ENCODE measurements at places on chromosomes 2 and 18.

DNA sequence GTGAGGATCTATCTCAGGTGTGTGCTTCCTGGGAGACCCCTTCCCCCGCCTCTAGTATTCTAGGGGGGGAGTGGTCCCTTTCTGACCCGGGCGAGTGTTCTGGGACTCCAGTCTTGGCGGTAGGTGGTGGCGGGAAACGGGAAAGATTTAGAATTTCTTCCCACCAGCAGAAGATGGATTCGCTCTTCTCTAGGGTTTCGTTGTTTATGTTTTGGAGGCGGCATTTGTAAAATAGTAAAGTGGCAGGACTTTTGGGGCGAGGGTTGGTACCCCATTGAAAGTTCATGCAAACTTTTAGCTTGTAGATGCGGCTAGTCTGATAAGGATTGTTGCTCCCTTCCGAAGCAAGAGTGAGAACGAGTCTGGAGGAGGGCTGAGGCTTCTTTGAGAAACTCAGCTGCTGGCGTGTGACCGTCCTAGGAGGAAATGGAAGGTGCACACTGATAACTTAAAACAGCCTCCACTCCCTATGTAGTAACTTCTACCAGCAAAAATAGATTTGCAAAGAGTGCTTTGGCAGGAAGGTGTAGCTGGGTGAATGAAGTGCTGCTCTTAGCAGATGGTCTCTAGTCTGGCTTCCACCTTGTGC is 412 bp downstream of the GPD2 start:
- peak; percentile 6 for DNase-seq

- DNase-seq: no peak
These were observed 216.1 kb upstream of the THUMPD2 start for GRCh38 chr2:39995005-39995737.

- DNase-seq: no peak
These were observed 52.7 kb downstream of the CMPK2 start for GRCh38 chr2:6812857-6813530.

DNA sequence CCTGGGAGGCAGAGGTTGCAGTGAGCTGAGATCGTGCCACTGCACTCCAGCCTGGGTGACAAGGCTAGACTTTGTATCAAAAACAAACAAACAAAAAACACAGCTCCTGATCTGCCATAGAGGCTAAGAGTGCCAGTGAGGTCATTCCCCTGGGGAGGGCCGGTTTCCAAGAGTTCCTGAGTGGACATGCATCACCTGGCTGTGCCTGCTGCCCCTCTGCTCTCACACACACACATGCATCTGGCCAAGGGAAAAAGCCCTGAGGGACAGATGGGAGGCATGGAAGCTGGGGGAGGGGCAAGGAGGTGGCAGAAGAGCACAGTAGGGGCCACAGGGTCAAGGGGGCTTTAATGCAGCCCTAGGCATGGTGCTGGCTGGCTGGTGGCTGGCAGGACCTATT is 60.4 kb downstream of the ZBTB7C start:
- no peak for DNase-seq

GRCh38 chr2:74835831-74836674 is 2.1 kb downstream of the HK2 start:
- DNase-seq: peak; percentile 79

- DNase-seq: no peak
These were observed 182.4 kb downstream of the SUCLG1 start for GRCh38 chr2:84276590-84277255.

- DNase-seq: no peak
These were observed 278.3 kb downstream of the TNS1 start for GRCh38 chr2:217724471-217724870.

- no peak for DNase-seq
These were observed 21.0 kb upstream of the ARMC9 start for GRCh38 chr2:231177156-231178025.

DNA sequence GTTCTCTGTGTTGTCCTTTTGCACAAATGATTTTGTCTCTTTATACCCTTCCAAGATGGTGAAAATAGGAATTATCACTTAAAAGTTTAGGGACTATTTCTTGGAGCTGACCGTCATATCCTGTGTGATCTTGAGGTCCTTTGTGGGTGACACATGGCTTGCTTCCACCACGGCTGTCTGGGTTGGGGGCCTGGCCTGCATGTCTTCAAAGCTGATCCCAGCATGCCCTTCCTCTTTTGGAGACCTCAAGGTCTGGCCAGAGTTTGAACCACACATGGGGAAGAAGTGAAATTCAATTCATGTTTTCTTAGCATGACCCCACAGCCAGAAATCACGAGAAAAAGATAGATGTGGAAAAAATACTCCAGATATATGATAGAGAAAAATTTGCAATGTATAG is 14.0 kb downstream of the SFTPB start:
- no peak for DNase-seq

DNA sequence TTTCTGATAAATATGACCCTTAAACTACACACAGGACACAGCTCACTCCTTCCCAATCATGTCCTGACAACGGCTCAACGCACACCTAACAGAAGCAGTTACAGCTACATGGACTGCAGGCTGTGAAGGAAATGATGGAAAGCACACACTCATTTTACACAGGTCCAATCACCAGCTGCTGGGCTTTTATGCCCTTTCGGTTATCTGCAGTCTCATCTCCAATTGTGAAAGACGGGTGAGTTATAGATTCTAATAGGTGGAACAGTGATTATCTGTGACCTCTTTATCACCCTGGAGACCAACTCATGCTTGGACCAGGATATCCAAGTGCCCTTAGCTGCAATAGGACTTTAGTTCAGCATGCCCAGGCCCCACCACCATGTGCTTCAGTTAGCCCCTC is 110.4 kb upstream of the CREB1 start:
- DNase-seq: no peak

DNA sequence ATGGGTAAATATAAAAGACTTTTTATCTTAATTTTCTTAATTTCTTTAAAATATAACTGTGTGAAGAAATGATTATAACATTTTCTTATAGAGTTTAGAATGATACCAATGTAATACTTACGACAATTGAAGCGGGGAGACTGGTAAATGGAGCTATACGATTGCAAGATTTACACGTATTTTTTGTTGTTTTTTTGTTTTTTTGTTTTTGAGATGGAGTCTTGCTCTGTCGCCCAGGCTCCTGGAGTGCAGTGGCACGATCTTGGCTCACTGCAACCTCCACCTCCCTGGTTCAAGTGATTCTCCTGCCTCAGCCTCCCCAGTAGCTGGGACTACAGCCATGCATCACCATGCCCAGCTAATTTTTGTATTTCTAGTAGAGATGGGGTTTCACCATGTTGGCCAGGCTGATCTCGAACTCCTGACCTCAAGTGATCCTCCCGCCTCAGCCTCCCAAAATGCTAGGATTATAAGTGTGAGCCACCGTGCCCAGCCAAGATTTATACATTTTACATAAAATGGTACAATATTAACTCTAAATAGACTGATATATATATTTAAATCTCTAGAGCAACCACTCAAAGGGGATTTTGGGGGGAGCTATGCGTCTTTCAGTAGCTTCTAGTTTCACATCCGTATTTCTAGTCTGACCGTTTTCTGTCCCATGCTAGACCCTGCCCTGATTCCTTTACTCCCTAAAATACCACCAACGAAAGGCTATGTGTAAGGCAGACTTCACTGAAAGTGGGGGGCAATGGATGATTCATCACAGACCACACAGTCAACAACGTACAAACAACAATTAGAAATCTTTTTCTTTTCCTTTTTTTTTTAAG is 28.2 kb upstream of the ATG16L1 start:
- no peak for DNase-seq

- no peak for DNase-seq
These were observed 101.6 kb upstream of the ZBTB14 start for GRCh38 chr18:5397102-5397501.

GRCh38 chr2:10830641-10831399 is 18.2 kb upstream of the PDIA6 start:
- no peak for DNase-seq

GRCh38 chr2:6224267-6224666 is 532.1 kb downstream of the SOX11 start:
- DNase-seq: no peak

GRCh38 chr2:236667526-236667925 is 97.9 kb downstream of the ACKR3 start:
- no peak for DNase-seq

DNA sequence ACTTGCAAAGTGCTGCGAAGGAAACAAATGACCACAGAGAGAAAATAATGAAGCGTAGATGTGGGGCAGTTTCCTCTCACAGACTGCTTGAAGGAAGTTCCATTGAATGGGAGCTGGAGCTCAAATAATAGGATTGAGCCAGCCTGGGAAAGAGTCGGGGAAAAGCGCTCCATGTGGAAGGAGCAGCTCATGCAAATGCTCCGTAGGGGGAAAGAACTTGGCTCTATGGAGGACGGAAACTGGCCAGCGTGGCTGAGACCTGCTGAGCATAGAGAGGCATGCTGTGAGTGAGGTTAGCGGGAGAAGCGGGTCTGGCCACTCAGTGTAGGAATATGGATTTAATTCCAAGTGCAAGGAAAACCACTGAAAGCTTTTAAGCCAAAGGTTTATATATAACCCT is 28.6 kb upstream of the VIT start:
- no peak for DNase-seq

DNA sequence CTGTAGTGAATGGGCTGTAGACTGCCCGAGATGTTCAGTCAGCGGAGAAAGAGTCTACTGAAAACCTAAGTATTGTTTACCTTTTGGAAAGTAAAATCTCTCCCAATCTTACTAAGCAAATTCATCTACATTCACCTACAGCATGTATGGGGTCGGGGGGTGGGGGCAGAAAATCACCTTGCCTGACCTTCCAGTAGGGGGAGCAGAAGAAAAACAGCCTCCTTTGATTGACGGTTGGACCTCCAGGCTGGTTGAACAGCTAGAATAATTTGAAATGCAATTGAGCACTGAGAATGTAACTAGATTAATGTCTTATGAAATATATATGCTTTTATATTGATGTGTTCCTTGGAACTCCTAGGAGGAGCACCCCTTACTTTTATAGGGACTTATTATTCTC is 10.0 kb downstream of the LRATD1 start:
- peak; percentile 24 for DNase-seq

- no peak for DNase-seq
These were observed 273.6 kb upstream of the NRP2 start for GRCh38 chr2:205408696-205409095.

GRCh38 chr2:235024931-235025773 is 73.3 kb downstream of the SH3BP4 start:
- DNase-seq: no peak

- DNase-seq: no peak
These were observed 369.5 kb upstream of the PIK3C3 start for GRCh38 chr18:41585512-41585911.

DNA sequence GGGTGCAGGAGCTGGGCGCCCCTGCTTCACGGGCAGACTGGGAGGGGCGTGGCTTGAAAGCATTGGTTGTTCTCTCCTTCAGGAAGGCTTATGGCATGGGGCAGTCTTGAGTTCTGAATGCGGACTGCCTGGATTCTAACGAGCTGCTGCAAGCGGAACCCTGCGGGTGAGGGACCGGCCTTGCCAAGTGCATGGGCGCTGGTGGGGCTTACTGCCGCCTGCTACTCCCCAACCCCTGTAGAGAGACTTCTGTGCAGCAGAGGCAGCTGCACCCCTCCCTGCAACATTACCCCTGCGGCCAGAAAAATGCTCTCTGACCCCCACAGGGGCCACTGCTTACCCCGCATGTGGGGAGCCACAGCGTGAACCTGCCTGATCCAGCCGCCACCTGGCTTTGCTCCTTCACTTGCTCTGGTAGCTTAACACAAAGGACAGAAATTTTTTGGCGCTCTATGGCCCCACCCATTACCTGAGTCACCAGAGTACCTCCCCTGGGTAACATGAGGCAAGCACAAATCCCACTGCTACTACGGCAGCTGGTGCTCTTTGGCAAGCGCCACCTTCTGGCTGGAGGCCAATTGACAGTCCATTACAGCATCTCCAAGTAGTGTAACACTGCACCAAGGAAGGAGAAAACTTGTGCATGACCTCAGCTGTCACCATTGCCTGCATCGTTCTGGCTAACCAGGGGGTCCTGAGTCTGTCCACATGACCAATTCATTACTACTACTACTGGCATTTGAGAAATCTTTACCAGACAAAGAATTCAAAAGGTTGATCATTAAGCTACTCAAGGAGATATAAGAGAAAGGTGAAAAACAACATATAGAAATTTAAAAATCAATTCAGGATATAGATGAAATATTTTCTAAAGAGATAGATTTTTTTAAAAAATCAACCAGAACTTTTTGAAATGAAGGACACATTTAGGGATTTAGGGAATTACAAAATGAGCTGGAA is 35.4 kb downstream of the MYL12B start:
- peak; percentile 61 for DNase-seq

DNA sequence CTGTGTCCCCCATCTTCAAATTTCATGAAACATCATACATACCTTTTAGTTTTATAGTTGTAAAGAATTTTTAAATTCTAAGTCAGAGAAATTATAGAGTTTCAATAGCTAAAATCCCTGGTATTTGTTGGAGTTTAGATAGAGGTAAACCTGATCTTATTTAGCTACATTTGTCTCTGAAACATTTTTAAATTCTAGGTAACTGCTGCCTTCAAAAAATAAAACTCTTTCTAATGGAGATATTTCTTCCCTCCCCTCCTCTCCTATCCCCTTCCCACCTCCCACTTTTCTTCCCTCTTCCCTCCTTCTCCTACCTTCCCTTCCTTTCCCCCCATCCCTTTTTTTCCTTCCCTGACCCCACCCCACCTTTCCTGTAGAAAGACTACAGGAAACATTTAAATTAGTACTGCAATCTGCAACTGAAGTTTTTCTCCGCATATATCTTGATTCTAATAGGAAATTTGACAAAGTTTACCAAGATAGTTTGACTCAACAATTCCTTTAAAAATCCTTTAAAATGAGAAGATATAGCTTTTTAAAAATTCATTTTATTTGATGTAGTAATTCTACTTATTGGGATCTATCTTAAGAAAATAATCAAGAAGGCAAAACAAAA is 4.1 kb downstream of the TACR1 start:
- no peak for DNase-seq

GRCh38 chr2:69111076-69111475 is 98.1 kb downstream of the ANTXR1 start:
- no peak for DNase-seq

- DNase-seq: no peak
These were observed 14.1 kb downstream of the EMX1 start for GRCh38 chr2:72931280-72931910.

DNA sequence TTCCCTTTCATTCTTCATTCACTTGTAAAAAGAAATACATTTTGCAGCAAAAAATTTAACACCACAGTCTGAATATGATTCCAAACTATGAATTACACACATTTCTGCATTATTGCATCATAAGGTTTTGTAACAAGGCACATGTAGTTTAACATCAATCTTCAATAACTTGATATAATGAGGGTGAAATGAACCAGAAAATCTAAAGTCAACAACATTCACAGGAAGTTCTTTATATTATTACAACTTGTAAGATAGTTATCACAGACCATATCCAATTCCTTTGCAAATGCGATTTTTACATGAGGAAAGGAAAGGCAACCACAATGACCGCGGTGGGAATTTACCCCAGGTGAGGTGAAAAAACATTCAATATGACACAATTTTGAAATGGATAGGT is 213.3 kb downstream of the NAPG start:
- no peak for DNase-seq

DNA sequence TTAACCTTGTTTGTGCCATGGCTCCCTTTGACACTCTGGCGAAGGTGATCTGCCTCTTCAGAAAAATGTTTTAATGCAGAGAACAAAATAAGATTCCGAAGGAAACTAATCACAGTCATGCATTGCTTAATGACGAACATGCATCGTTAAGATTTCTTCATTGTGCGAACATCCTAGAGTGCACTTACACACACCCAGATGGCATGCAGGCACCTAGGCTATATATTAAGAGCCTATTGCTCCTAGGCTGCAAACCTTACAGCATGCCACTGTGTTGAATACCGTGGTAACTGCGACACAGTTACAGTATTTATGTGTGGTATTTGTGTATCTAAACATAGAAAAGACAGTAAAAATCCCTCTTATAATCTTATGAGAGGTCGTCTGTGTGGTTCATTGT is 8.3 kb downstream of the ASAP2 start:
- no peak for DNase-seq

Measured in SK-MEL-5 (cell line).